ENCODE measurements at places on chromosomes 12 and 14.

GRCh38 chr14:82313889-82314288, 780.2 kb upstream of the SEL1L start:
- DNase-seq = peak; percentile 87

GRCh38 chr12:13503094-13503835, 306.7 kb downstream of the EMP1 start:
- DNase-seq = no peak

DNA sequence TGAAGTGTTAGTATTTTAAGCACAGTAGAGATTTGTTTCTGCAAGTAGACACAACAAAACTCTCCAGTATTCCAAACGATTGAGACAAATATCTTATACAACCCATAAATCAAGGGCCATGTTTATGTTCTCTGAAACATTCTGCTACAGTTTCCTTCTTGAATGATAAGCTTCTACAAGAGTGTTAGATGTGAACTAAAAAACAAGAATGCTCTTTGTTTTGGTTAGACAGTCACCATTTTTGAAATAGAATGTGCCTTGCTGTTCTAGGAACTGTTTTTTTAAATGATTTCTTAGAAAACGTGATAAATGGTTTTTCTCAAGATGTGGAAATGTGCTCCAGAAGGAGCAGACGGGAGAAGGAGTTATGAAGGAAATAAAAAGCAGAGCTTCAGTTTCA, 1656.3 kb upstream of the FLRT2 start:
- no peak for DNase-seq

- DNase-seq = peak; percentile 84
These were observed 114.5 kb downstream of the RAD51B start for GRCh38 chr14:67934087-67934486.

DNA sequence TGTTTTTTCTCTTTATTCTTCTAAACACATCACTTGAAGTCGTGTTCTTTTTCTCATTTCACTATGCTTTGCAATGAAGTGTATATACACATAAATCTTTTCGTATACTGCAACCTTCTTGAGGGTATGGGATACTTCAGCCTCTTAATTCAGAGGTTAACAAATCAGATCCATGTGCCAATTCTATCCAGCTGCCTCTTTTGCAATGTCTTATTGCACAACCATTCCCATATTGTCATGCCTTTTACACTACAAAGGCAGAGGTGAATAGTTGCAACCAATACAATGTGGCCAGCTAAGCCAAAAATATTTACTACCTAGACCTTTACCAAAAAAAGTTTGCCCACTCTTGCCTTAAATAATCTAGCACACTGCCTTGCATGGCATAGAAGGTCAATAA, 224.5 kb upstream of the FOXG1 start:
- DNase-seq = no peak

- DNase-seq = no peak
These were observed 8.9 kb downstream of the RSRC2 start for GRCh38 chr12:122517877-122518276.

DNA sequence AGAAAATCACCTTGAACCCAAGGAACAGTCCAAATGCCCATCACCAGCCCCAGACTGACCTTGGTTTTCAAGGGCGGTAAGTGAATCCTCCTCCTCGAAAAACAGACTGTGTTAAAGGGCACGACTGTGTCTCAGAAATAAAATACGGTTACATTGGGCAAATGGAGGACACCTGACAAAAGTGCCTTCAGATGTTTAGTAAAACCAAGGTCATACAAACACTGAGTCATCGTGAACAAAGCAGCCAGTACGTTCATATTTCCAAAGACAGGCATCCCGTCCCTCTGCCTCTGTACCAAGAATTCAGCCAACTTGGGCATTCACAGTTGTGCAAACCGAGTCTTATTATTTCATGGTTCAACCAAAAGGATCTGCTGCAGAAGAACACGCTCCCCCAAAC, 25.9 kb downstream of the FOXN3 start:
- no peak for DNase-seq

GRCh38 chr12:110266980-110267620, 13.9 kb upstream of the ATP2A2 start:
- peak; percentile 67 for DNase-seq

DNA sequence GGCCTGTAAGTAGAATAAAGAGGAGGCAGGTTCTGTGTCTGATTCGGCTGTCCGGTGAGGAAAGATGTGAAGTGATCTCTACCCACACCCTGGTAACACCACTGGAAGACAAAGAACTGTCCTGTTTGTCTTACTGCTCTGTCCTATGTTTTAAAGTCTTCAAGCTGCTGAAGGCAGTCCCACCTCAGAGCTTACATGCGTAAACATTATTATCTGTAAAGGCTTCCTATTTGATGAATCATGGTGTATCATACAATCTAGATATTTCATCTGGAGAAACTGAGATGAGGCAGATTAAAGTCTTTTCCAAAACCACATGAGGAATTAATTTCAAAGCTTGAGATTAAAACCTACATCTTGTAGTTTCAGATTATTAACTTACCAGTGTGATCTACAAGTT, 427.6 kb downstream of the ZFP36L1 start:
- DNase-seq = no peak

DNA sequence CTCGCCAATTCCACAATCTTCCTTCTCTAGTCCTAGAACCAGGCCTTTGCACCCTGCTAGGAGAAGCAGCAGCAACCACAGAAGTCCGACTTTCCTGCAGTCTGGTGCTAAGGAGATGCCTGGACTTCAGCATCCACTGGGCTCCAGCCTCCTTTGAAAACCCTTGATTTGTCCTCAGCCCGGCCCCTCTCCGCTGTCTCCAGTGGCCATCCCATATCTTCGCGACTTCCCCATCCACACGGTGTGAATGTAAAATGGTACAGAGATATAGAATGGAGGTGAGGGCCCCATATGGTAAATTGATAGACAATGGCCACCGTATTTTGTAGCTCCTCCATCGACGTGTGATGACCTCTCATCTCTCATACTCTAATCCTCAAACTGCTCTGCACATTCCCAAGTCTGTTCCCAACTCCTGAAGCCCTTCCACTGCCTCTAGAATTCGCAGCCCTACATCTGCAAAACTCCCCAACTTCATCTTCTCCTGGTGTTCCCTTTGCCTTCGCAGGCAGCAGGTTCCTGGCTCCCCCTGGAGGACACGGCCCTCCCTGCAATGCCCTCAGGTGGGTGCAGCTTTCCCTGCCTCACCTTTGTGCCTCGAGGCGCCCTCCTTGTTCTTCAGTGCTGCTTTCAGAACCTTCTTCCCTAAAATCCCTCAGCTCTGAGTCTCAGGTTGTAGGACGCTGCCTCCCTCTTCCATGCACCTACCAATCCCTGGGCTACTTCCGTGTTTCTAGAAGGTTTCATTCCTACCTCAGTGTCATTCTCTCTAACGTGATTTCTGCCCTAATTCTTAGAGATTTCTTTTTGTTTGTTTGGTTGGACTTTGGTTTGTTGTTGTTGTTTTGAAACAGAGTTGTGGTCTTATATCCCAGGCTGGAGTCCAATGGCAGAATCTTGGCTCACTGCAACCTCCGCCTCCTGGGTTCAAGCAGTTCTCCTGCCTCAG, 36.7 kb downstream of the TMBIM6 start:
- DNase-seq = no peak

GRCh38 chr14:28121512-28122297, 644.9 kb upstream of the FOXG1 start:
- DNase-seq = no peak

DNA sequence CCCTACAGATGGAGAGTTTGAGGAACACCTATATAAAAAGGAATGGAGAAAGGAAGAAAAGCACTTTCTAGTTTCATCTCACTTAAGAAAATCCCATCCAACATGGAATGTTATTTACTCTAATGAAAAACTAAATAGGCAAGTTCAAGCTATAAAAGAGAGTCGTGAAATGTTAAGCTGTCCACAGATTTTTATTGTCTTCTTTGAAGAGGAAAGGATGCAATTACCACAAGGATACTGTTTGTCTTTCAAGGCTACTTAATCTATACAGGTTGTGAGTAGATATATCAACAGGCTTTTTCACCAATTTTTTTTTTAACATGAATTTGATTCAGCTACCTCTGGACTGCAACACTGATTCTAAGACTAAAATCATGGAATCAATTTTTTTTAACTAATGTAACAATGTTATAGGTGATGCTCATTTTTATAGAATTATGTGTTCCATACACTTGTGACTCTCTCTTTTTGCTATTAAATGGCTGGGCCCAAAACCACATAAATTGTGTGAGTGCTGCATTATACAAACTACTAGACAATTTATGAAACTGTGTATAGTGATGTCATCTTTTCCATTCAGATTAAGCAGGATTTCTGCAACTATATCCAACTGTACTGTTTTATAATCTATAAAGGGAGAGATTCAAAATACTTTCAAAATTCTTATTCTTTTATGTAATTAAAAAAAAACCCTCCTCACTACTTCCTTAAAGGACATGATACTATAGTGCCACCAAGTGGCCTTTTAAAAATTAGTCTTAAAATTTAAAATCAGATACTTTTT, 26.8 kb upstream of the BMAL2 start:
- no peak for DNase-seq

GRCh38 chr12:38995249-38995648, 89.9 kb upstream of the CPNE8 start:
- no peak for DNase-seq

DNA sequence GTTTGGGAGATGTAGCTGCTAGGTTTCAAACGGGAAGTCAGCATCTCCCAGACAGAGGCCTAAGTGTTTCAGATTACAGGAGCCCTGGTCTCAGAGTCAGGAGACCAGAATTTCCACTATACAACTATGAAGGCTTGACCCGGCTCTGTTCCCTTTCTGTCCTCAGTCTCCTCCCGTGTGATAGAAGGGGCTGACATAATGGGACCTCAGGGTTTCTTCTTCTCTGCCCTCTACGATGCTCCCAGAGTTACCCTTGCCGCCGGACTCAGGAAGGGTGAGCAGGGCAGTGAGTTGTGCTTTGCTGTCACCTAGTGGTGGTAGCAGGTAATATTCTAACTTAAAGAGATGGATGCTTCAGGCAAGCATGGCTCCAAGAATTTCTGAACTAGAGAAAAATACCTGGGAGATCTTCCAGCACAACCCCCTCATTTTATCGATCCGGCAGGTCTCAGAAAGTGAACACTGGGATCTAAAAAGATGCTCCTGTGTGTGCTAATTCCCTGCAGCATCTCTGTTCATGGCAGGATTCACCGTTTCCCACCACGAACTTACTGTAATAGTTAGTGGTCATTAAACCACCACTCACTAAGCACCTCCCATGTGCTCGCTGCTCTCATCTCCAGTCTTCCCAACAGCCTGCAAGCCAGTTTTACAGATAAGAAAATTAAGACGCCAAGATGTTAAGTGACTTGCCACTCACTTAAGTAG, 84.4 kb downstream of the VWF start:
- DNase-seq = no peak

DNA sequence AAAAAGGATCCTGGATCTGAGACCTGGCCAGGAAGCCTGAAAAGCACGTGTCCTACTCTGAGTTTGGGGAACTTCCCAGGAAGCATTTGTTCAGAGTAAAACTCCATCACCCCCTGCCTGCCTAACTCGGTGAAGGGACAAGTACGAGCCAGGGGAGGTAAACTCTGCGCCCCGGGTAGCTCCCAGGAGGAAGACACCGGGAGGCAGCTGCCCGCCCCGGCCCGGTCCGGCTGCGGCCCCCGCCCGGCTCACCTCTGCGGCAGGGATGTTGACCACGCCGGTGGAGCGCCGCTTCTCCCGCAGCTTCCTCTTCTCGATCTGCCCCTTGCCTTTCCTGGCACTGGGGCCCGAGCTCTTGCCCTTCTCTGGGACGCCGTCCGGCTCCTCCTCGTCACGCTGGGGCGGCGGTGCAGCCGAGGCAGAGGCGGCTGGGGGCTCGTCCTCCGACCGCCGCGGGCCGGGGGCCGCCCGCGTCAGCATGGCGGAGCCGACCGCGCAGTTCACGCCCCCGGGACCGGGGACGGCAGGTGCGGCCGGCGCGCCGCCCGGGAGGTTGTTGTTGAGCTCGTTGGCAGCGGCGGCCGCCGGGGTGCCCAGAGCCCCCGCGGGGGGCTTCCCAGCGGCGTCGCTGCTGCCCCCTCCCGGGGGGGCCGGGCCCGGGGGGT, 1.2 kb downstream of the PAWR start:
- no peak for DNase-seq

DNA sequence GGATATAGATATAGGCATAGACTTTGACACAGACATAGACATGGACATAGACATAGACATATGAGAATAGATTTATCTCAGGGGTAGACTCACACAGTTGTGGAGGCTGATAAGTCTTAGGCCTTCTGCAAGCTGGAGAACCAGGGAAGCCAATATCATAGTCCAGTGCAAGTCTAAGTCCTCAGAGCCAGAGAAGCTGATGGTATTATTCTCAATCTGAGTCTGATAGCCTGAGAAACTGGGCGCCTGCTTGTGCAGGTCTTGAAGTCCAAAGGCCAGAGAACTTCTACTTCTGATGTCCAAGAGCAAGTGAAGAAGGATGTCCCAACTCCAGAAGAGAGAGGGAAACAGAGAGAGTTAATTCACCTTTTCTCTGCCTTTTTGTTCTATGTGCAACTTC, 476.5 kb downstream of the SLC6A15 start:
- DNase-seq = no peak

- no peak for DNase-seq
These were observed 1.4 kb downstream of the SERPINA9 start for GRCh38 chr14:94474581-94475031.

- DNase-seq = no peak
These were observed 11.6 kb downstream of the TEDC1 start for GRCh38 chr14:105502446-105503295.

DNA sequence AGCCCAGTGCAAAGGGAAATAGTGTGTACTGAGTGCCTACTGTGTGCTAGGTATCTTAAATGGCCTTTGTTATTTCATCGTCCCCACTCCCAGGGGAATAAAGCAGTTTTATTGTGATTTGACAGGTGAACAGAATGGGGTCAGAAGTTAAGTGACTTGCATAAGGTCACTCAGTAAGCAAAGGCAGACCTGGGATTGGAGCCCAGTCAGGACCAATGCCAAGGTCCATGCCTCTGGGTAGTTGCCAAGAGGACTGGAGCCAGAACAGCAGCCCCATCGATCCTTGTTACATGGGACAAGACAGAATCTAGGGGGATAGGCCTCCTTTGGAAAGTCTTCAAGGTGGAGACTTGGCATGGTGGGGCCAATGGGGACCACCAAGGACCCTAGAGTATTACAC, 227.4 kb upstream of the PWP1 start:
- no peak for DNase-seq

DNA sequence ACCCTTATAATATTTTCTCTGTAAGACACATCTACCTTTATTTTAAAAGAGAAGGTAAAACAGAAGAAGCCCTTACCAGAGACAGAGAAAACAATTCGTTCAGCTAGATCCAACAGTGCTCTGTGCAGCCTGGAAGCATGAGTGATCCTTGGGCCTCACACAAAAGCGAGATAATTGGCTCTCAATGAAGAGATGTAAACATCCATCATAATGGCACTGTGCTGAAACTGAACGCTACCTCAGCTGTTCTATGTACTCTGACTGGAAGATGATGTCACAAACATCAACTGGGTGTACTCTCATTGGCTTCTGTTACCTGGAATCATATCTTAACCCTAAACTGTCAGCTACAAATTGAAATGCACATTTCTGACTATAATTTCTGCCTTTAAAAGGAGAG, at the start of gene MGAT4C:
Gene MGAT4C, minus strand, starts transcription at position 229 of the 400 bp plus-strand sequence.
- no peak for DNase-seq

- DNase-seq = peak; percentile 53
These were observed 105.1 kb upstream of the TMEM260 start for GRCh38 chr14:56474419-56475022.
